ENCODE measurements at places on chromosomes 3 and 15.
A peak's percentile ranks its signal among the peaks of the same experiment; 100 is the strongest.

DNA sequence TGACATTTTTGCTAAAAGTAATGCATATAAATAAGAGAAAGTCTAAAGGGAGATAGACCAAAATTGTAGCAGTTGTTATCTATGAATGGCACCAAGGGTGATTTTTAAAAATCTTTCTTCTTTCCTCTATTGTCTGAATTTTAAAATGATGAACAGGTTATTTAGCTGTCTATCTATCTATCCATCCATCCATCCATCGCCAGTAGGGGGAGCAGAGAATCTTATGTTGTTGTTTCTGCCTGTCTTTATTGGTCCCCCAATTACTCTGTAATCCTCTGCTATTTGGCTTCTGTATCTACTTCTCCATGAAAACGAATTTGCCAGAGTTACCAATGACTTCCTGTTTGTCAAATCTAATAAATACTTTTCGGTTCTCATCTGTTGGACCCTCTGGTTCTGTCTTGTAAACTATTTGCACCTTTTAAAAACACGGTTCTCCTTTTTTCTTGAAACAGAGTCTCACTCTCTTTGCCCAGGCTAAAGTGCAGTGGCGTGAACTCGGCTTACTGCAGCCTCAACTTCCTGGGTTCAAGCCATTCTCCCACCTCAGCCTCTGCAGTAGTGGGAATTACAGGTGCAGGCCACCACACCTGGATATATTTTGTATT lies 86.0 kb downstream of the ECT2 start:
- peak; percentile 43 for DNase-seq

GRCh38 chr15:84590406-84590805 lies 10.4 kb upstream of the ZSCAN2 start:
- no peak for DNase-seq

- DNase-seq: no peak
Measured at GRCh38 chr15:84398763-84399701, 163.5 kb downstream of the GOLGA6L4 start.

- no peak for DNase-seq
Measured at GRCh38 chr3:102525624-102526023, 90.8 kb downstream of the ZPLD1 start.
